MCF 10A (cell line): ENCODE measurements at places on chromosomes 16 and 17.
A peak's percentile ranks its signal among the peaks of the same experiment; 100 is the strongest.

- H3K27ac ChIP-seq, result no peak overlapping the region
- H3K27me3 ChIP-seq, result no peaks in the 10 kb centered on the region
- no peak overlapping the region for H3K4me3 ChIP-seq
- DNase-seq, result no peak
These were observed 5.6 kb upstream of the C1QTNF1 start for GRCh38 chr17:79018370-79018695.

DNA sequence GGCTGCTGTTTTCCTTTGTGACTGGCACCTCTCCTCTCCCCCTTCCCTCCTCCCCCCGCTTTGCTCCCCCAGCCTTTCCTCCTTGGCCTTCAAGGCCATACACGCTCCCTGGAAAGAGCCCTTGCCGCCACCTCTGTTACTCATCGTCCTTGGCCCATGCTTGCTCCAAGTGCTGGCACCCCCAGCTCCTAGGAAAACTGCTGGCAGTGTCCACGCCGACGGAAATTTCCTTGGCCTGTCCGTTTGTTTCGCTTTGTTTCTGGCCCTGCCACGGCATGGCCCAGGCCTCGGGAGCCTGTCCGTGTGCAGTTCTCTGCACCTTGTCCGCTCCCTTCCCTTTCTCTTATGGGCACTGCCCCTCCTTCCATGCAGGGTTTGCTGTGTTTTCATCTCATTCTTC lies 18.0 kb downstream of the CA5A start:
- no peaks in the 10 kb centered on the region for H3K4me1 ChIP-seq
- peaks cover 16% of the 10 kb centered on the region for H3K27me3 ChIP-seq
- no peak overlapping the region for H3K4me3 ChIP-seq
- DNase-seq, result no peak
- H3K36me3 ChIP-seq, result no peaks in the 10 kb centered on the region

GRCh38 chr16:85369741-85370528 lies 243.2 kb upstream of the GSE1 start:
- peak; percentile 76 for DNase-seq
- H3K4me3 ChIP-seq, result peak overlapping the region; percentile 60
- peaks cover 61% of the 10 kb centered on the region for H3K4me1 ChIP-seq
- H3K27me3 ChIP-seq, result no peaks in the 10 kb centered on the region

GRCh38 chr17:37276475-37276874 lies 99.3 kb upstream of the C17orf78 start:
- peak; percentile 77 for DNase-seq
- H3K4me3 ChIP-seq, result no peak overlapping the region
- H3K27me3 ChIP-seq, result no peaks in the 10 kb centered on the region
- H3K4me1 ChIP-seq, result peaks cover 8% of the 10 kb centered on the region

DNA sequence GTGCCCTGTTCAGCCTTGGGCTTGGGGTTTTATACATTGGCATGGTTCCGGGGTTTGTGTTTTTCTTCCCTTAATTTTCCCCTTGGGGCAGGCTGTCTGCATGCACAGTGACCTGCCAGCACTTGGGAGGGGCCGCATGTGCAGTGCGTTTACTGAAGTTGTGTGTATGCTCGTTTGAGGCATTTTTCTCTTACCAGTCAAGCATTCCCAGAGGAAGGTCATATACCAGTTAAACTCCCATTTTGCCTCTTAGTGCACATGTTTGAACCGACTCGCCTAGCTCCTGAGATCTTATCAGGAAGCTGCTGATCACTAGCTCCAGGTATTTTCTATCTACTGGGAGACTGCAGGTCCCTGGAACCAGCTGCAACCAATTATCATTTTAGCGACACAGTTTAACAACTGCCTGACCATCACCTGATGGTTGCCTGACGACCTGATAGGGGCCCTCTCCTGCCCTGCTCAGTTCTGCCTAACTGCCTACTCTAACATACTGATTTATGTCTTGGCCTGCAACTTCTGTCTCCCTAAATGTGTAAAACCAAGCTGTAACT lies 51.4 kb downstream of the MFSD11 start:
- H3K4me1 ChIP-seq, result no peaks in the 10 kb centered on the region
- DNase-seq, result no peak

- peak overlapping the region; percentile 78 for H3K4me3 ChIP-seq
- no peak for DNase-seq
- peak overlapping the region; percentile 86 for H3K27ac ChIP-seq
- peaks cover 16% of the 10 kb centered on the region for H3K4me1 ChIP-seq
These were observed 1.7 kb upstream of the TMEM256 start for GRCh38 chr17:7405350-7406234.

- no peaks in the 10 kb centered on the region for H3K36me3 ChIP-seq
- no peaks in the 10 kb centered on the region for H3K27me3 ChIP-seq
- H3K4me3 ChIP-seq, result no peak overlapping the region
- peaks cover 6% of the 10 kb centered on the region for H3K4me1 ChIP-seq
- no peak overlapping the region for H3K27ac ChIP-seq
These were observed 1029.6 kb downstream of the CDH11 start for GRCh38 chr16:64092271-64092670.

GRCh38 chr16:88785106-88785924 lies at the start of gene PIEZO1:
Gene PIEZO1 (minus strand): TSS chr16:88785220. CDS start chr16:88784964, 256 bp downstream.
- H3K27me3 ChIP-seq, result no peaks in the 10 kb centered on the region
- no peaks in the 10 kb centered on the region for H3K36me3 ChIP-seq
- H3K4me3 ChIP-seq, result peak within 1 kb of the TSS; percentile 68
- H3K27ac ChIP-seq, result peak within 1 kb of the TSS; percentile 83

- no peaks in the 10 kb centered on the region for H3K27me3 ChIP-seq
- H3K36me3 ChIP-seq, result no peaks in the 10 kb centered on the region
- H3K4me1 ChIP-seq, result peaks cover 14% of the 10 kb centered on the region
- no peak for DNase-seq
- no peak overlapping the region for H3K27ac ChIP-seq
These were observed 2.9 kb upstream of the YPEL2 start for GRCh38 chr17:59328601-59329000.
